CD4-positive, alpha-beta T cell treated with Interleukin-1 beta for 1 hour (primary cell): ENCODE measurements at places on chromosomes 4 and X.

DNA sequence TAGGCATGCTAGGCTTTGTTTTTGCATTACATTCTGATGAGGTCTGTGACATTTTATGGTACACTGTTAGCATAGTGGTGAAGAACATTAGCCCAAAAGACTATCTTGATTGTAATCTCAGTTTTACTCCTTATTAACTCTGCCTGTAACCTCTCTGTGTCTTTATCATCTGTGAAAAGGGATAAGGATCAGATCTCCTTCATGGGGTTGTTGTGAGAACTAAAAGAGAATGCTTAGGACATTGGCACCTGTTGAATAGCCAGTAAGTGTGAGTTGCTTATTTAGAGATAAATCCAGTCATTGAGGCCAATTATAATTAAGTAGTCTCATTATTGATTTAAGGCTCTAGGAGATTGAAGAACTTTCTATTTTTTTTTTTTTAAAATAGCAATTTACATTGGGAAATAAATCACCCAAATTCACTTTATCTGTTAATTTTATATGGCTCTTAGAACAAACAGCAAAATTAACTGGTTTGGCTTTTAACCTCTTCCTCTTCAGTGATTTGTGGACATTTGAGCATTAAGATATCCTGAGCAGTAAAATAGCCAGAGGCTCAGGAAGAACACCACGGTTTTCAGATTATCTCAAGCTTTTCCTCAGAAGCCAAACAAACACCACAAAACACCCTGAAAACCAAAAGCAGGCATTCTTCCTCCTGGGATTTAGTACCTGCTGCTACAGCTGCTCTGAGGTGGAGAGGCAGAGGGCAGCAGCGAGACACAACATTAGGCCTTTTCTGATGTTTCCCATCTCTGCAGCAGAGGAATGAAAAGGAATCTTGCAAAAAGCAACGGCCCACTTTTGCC is 192.9 kb downstream of the ARHGAP10 start:
- no peak for DNase-seq

DNA sequence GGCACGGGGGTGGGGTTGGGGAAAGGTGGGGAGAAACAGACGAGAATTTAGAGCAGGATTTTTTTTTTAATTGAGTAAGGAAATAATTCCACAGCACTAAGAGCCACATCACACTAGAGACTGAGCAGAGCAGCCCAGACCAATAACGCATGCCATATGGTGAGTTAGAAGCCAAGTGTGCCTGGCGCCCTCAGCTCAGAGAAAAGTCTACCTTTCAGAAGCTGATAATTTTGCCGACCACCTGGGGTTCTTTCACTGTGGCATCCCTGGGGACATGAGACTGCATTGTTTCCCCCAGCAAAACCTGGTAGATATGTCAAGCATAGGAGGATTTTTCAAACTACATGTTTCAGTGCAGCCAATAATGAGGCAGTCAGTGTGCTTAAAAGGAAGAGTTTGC is 516.8 kb downstream of the SMARCA1 start:
- DNase-seq, result no peak

GRCh38 chrX:23616361-23616760 is 50.9 kb upstream of the PRDX4 start:
- no peak for DNase-seq

GRCh38 chr4:10171055-10171454 is 54.5 kb upstream of the WDR1 start:
- DNase-seq, result no peak

- DNase-seq, result no peak
Measured at GRCh38 chr4:114691865-114692264, 93.3 kb downstream of the UGT8 start.

DNA sequence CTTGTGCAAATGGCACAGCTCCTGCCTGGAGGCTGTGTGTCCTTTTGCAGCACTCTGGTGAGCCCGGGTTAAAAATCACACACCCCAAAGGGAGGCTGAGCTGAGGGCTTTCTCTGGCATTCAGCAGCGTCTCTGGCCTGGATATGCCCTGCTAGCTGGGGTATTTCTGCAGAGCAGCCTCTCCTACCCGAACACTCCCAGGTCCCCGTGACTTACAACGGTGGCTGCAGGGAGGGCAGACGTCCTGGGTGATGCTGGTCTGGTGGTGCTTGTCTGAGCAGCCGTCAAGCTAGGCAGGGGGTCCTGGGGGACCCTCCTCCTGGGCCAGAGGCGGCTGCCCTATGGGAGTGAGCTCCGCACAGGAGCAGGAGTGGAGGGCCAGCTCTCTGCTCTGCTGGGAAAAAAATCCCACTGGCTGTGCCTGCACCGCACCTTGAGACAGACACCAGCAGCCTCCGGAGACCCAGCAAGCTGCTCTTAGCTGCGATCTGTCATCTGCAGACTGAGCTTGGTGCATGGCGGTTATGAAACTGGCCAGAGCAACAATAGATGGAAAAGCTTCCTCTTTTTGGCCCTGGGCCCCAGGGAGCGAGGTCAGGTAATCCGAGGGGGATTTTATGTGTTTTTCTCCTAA is 41.3 kb upstream of the ASMTL start:
- DNase-seq, result no peak
